Right cardiac atrium (tissue), 5 donors: ENCODE measurements at places on chromosomes 16 and 17.

DNA sequence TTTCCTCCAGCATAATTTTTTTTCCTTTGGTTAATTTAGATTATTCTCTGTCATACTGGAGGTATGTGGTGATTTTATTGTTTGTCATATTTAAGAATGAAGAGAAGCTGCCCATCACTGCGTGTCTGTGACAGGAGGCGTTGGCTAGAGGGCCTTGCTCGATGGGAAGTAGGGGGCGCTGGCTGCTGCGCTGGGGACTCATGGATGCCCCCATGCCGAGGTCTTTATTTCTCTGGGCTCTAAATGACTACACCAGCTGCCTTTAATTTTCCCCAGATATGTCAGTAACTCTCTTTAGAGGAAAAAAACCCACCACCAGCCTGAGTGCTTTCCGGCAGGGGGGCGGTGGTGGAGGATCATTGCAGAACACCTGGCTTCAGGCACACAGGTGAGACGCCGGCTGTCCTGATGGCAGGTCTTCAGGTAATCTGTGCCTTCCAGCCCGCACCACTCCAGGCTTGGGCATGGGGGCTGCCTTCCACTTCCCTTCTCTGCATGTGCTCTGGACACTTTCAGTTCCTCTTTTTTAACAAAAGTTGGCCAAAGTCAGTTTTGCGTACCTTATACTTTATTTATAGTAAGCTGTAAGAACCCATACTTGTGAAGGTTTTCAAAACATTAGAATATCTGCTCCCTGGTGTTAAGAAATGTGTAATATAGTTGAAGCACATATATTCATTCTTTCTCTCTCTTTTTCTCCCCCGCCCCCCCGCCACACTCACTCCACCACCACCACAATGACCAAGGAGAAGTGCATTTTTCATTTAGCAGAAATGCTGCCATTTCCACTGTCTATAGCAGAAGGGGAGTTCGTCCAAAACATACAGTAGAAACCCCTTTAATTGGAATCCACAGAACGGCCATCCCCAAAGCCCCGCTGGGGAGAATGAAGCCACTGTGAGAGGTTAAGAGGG lies 192.7 kb downstream of the RPTOR start:
- DNase-seq, result peak; percentile 69

- DNase-seq, result no peak
Measured at GRCh38 chr17:19305761-19306159, 56.8 kb downstream of the B9D1 start.

- DNase-seq, result no peak
Measured at GRCh38 chr16:81522108-81522701, 77.6 kb downstream of the CMIP start.

GRCh38 chr16:61371881-61372280 lies 664.4 kb downstream of the CDH8 start:
- DNase-seq, result no peak

GRCh38 chr17:48012151-48012520 lies 25.5 kb downstream of the COPZ2 start:
- DNase-seq, result peak; percentile 46

DNA sequence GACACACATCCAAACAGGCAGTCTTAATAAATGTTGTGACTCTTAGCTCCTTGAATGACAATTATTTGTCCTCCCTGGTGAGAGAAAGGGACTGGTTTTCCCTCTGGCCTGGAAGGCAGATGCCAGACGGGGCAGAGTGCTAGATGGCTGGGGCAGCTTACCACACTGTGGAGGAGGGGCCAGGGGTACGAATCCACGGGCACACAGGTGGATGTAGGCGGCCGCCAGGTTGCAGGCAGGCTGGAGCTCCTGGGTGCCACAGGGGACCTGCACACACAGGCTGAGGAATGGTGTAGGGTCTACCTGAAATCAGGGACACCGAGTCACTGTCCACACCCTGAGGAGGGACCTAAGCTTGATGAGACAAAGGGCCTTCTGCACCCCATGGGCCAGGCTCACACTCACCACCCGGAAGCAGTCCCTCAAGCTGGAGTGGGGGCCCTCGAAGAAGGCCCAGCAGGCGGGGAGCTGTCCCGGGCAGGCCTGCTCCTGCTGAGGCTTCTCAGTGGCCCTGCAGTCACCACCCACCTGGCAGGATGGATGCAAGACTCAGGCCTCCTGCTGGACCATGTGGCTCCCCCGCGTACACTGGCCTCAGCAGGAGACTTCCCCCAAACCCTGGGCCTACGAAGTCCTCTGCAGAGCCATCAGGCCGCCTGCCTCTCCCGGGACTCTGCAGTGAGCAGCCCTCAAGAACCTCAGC lies 38.4 kb downstream of the RMI2 start:
- no peak for DNase-seq

GRCh38 chr17:82301916-82302567 lies 15.4 kb downstream of the CD7 start:
- DNase-seq, result peak; percentile 15

GRCh38 chr17:42982266-42982665 lies 1.9 kb downstream of the RUNDC1 start:
- no peak for DNase-seq

DNA sequence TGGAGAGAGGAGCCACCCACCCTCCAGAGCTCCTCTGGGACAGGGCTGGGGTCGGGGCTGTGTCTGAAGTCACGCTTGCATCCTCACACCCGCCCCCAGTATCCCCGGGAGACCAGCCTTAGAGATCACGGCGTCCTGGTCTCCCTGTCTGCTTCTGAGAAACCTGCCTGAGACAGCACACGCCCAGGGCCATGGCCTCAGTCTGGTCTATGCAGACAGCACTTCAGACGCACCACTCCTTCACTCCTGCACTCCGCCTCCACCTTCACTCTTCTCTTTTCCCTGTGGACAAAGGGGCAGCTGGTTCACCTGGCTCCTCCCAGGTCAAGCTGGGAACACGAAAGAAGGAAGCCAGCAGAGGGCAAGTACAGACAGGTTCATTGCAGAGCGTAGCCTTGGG lies 248.0 kb upstream of the GSE1 start:
- peak; percentile 42 for DNase-seq
